ENCODE measurements at places on chromosomes 6 and 20.

- no peak for DNase-seq
Measured at GRCh38 chr20:47464380-47465101, 37.1 kb upstream of the NCOA3 start.

DNA sequence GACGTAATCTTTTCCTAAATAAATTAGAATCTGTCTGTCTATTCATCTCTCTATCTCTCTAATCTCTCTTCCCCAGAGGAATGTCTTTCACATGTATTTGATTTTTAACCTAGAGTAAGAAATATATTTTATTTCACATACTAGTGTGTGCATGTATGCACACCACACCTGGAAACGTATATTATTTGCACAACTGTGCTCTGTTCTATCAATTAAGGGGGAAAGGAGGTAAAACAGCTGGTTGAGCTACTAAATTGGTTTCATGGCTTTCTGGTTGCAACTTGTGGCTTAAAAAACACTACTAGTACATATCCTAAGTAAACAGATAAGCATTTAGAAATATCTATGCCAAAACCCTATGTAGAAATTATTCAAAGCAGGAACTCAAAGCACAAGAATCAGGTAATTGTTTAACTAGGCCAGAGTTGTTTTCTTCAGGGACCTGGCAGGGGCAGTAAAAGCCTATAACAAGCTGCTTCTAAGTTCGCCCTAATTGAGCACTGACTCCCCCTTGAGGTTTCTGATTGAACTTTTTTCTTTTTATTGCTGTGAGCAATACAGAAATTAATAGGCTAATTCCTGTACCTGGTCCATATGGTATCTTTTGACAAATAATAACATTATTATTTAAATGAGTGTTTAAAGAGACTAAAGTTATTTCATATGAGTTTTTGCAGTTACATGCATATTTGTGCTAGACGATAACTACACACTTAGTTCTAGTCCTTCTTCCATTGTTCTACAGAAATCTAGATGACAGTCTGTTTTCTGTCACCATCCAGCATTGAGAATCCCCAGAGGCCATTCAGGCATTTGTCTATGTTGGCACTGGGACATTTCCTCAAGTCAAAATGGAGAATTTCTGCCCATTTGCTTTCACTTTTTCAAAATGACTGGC is 88.6 kb downstream of the MCHR2 start:
- DNase-seq = peak; percentile 11

- no peak for DNase-seq
Measured at GRCh38 chr6:4581468-4582385, 194.5 kb upstream of the CDYL start.

DNA sequence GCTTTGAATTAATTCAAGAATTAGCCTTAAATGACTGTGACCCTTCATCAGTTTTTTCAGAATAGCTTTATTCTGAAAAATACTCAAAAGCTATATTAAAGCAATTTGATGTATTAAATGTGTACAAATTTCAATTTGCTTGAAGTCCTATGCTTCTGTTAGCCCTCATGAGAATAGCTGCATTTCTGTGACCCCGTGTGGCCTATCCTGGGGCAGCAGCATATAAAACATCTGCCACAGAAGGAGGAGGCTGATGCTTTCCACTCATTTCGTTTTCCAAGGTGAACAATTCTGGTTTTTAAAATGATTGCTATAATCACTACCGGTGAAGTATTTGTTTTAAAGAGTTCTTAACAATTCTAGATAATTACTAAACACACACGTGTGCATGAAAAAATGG is 360.3 kb downstream of the BTBD9 start:
- no peak for DNase-seq

DNA sequence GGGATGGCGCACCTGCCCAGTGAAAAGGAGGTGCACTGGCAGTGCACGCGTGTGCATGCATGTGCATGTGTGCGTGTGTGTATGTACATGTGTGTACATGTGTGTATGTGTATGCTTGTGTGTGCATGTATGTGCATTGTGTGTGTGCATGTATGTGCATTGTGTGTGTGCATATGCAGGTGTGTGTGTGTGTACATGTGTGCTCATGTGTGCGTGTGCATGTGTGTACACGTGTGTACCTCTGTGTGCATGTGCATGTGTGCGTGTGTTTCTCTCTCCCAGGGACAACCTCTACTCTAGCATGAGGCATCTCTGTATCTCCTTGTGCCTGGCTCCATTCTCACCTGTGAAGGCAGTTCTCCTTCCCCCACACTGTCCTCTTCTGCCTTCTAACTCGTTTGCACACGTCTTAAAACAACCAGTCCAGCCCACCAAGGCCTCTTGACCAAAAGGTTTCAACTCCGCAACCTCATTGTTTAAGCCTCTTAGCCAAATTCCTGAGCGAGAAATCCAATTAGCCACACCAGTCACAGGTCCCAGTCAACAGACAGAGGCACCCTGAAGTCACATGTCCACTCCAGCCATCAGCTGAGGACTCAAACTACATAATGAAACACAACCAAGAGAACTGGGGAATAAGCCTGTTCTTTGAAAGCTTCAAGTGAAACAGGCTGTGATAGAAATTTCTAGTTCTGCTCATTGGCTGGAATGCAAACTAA is 103.5 kb upstream of the PTPRT start:
- no peak for DNase-seq

DNA sequence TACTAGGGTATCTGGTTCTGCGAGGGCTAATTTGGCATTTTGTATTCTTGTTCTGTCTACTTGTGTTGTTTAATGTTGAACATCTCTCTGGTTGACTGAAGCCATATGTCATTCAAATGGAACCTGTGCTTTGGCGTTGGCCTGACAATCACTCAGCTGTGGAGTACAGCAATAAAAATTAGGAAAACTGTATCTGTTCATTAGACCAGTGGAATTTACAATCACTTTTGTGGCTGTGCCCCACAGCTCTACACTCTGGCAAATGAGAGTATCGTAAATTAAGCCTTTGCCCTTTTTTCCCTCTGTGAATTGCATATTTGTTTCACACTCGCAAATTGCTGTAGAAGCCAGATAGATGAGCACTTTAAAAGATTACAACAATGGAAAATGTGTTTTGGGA is 102.0 kb downstream of the ARID1B start:
- no peak for DNase-seq

- DNase-seq = no peak
Measured at GRCh38 chr20:58130581-58130980, 97.9 kb downstream of the ANKRD60 start.

DNA sequence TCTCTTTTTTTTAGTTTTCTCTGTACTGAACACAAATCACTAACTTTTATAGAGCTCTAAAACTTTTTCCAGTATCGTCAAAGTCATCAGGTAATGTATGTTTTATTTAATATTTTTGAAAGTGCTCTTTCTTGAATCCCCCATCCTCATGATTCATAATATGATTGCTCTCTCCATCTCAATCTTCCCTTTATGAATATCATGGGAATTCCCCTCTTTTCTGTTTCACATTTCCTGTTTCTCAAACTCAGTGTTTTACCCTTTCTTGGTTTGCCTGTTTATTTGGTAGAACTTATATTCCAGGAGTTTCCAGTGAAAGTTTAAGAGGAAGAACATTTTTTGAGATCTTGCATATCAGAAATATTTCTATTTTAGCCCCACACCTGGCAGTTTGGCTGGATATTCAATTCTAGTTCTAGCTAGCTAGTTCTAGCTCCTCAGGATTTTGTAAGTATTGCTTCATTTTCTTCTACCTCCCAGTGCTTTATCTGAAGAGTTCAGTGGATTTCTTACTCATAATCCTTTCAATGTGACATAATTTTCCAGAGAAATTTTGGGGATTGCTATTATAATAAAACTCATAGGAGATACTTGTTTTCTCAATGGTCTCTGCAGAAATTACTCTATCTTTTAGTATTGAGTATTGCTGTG is 6.1 kb upstream of the C6orf58 start:
- DNase-seq = no peak

GRCh38 chr6:43989581-43990146 is 137.6 kb downstream of the MRPL14 start:
- no peak for DNase-seq

DNA sequence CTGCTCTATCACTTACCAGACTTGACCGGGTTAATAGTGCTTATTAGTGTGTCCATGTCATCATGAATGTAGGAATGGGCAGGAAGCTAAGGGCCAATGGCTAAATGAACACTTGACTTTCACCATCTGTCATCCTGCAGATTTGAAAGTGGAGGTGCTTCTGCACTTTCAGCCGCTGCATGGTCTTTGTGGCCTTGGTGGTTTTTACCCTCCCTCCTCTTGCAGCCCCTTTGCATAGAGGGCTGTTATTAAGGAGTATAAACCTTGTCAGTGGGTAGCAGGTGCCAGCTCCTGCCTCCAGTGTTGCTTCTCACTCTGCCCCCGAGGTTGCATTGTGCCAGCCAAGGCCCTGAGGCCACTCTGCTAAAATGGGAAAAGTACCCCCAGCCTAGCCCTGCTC is 122.2 kb upstream of the TNFAIP3 start:
- DNase-seq = no peak

DNA sequence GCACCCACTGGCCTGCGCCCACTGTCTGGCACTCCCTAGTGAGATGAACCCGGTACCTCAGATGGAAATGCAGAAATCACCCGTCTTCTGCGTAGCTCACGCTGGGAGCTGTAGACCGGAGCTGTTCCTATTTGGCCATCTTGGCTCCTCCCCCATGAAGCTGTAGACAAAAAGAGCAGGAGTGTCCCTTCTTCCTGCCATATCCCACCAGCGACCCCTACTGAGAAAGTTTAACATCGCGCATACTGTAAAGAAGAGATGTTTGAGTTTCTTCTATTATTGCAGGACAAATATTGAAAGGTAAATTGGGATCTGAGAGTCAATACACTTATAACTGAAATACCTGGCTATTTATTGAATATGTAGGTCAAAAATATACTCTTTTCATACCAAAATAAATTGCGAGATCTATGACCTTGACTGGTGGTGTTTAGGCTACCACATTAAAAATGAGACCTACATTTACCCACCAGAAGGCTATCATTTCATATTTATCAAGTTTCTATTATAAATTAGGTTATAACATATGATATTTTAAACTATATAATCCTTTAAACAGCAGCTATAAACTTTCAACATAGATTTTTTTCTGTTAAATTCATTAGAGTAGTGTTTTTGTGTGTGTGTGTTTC is 586.3 kb downstream of the HTR1B start:
- DNase-seq = peak; percentile 85

- no peak for DNase-seq
Measured at GRCh38 chr6:33128318-33128717, 52.5 kb downstream of the HLA-DPB1 start.

GRCh38 chr6:95431637-95432228 is 145.6 kb upstream of the MANEA start:
- DNase-seq = peak; percentile 40

GRCh38 chr6:44126320-44127149 is 717 bp downstream of the MRPL14 start:
- peak; percentile 15 for DNase-seq

DNA sequence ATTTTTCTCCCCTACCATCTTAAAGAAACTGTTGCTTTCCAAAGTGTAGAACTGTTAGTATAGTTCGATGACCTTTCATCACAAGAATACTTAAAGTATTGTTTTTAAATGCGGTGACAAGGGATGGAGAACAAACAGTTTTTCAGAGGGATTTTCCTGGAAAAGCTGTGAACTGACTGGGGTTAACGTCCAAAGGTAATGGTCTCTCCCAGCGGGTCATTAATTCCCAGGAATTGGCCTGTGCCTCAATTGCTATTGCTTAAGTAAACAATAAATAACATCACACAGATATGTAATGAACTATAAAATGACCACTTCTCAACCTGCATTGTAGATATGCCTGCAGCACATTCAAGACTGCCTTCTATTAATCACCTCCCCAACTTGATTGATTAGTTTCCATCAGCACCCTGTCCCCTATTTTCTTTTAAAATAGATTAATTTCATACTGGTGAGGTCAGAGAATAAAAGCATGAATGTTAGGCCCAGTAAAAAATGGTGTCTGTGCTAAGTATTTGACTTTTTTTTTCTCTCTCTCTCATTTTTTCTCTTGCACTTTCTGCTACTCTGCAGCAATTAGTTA is 268.2 kb downstream of the SAMD5 start:
- DNase-seq = no peak

- DNase-seq = peak; percentile 30
Measured at GRCh38 chr20:4956200-4956810, 45.0 kb downstream of the SLC23A2 start.

DNA sequence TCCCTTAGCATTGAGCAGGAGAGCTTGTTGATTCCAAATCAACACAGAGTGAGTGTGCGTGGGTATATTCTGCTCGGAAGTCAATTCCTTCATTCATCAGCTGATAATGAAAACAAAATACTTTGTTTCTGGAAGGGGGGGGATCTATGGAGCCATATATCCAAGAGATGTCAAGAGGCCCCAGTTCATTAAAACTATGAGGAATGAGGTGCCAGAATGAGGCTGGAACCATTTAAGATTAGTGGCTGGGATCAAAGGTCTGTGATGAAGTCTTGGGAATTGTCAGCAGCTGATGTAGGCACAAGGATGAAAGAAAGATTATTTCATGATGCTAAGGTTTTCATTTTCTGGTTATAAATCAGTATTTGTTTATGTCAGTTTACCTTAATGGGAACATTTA is 30.5 kb upstream of the PLEKHG1 start:
- DNase-seq = no peak

DNA sequence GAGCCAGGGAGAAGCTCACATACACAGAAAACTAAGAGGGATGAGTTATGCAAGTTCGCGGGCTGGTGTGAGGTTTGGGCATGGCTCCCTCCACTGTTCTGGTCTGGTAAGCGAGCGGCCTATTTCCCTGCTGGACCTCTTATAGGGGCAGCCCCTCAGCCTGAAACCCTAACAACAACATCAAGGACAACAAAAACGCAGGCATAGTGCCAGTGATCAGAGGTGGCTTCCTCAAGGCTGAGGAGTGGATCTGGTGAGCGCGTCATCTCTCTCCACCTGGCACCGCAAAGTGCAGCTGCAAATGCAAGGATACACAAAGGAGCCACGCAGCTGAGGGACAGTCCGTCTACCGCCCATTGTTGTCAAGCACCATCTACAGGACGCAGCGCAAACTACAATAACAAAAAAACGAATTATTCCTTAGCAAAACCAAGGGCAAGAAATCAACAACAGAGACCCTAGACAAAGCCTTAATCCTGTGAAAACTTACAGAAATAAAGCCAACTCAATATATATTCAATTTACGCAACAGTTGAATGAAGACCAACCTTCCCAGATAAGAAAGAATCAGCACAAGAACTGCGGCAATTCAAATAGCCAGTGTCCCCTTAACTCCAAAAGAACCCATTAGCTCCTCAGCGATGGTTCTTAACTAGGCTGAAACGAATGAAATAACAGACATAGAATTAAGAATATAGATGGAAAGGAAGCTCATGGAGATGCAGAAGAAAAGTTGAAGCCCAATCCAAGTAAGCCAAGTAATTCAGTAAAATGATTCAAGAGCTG is 9.2 kb upstream of the DEFB110 start:
- DNase-seq = peak; percentile 45

- DNase-seq = no peak
Measured at GRCh38 chr20:24782301-24782700, 166.8 kb upstream of the CST7 start.

DNA sequence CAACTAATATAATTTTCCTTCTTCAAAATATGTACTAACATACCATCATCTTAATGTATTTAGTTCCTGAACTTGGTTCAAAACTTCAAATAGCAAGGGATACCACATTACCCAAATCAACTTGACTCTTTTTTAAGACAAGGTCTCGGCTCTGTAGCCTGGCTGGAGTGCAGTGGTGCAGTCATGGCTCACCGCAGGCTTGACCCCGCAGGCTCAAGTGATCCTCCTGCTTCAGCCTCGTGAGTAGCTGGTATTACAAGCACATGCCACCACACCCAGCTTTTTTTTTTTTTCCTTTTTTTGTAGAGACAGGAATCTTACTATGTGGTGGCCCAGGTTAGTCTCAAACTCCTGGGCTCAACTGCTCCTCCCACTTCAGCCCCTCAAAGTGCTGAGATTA is 55.9 kb upstream of the LYRM2 start:
- DNase-seq = no peak

- DNase-seq = peak; percentile 28
Measured at GRCh38 chr20:38032585-38033329, 499 bp downstream of the TTI1 start.

All from NCI-H2081 (cell line).